ENCODE measurements at places on chromosomes 6 and 20. TPM values are rescaled to one million over a fixed set of nuclear protein-coding genes. Genes with fewer than 3 reads are reported as not detected.

ZNF311 gene
- total RNA-seq = 0.88 TPM

FGD2 gene
- under 0.01 TPM for total RNA-seq

OVOL2 gene
- total RNA-seq = not detected

PACSIN1 gene
- total RNA-seq = not detected

PI3 gene
- not detected for total RNA-seq

SPDEF gene
- total RNA-seq = not detected

MAS1 gene
- total RNA-seq = not detected

LBP gene
- total RNA-seq = 1.8 TPM

KCNK16 gene
- total RNA-seq = not detected

OOEP gene
- total RNA-seq = 0.36 TPM

DNA sequence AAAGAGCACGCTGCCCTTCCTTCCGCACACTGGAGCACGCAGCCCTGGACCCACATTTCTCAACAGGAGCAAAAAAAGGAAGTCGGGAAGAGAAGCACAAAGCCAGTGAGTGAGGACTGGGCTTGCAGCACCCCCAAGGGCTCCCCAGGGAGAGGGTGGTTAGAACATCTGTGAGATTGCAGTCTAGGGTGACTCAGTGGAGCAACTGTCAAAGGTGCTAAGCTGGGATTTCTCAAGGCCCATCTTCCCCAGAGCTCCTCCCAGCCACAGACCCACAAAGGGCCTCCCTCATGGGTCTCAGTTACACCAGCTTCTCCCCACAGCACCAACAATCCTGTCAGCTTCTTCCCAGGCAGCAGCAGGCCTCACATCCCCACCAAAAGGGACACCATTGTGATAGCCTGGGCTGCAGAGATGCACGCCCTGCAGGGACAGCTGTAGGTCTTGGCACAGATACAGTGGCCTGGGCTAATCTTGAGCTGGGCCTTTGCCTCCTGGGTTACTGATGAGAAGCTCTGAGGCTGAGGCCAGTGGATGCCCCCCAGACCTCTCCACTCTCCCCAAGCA lies 39.6 kb upstream of the CD93 start:
- DNase-seq = peak; percentile 86

GRCh38 chr6:16548121-16548520 lies 213.1 kb downstream of the ATXN1 start:
- DNase-seq = no peak

DNA sequence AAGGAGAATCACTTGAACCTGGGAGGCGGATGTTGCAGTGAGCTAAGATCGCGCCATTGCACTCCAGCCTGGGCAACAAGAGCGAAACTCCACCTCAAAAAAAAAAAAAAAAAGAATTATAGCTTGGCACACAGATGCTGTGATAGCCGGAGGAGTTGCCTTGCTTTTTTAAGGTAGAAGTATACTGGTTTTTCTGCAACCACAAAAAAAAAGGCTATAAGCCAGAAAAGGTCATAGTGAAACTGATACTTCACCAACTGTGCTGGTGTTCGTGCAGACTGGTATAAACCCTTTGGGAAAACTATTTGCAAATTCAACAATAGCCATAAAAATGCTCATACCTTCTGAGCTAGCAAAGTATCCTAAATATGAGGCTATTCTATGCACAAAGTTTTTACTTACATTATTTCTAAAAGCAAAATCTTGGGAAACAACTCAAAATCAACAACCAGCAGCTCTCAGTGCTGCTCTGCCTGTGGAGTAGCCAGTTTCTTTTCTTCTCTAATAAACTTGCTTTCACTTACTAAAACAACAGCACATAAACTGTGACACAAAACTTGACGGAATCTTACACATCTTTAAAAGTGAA lies 44.0 kb downstream of the B4GALT5 start:
- DNase-seq = no peak

GRCh38 chr20:38919683-38920082 lies 6.5 kb upstream of the FAM83D start:
- no peak for DNase-seq

DNA sequence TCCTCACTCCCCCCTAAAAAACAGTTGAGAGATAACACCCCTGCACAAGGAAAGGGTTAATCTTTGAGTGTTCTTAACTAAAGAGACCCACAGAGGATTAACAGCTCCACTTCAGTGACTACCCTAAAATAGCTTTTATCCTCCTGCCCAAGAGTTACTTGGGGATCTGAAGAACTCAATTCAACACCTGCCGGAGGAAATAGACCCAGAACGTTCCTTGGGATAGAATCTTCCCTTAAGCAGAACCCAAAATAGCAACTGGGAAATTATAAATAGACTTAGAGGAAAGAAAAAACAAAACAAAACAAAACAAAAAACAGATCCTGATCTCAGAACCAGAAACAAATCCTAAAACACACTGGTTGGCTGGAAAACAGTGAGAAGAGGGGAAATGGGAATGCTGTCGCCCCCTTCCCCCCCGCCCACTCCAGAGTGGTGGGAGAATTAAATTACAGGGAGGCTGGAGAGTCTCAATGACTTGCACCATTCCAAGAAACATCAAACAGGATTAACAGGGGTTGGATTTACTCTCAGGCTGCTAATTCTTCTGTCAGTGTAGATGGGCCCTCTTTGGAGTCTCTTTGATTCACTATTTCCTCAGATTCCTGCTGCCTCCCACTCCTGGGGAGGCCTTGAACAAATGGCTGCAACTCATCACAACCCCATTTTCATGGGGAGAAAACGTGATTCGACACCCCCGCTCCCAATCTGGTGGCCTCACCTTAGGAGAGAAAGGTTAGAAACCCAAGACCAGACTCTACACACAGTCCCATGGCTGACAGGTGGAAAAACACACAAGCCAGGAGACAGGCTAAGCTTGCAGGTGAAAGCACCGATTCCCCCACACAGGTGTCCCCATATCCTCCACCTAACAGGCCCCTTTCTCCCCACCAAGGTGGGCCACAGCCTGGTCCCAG lies 1.4 kb downstream of the PLAGL2 start:
- no peak for DNase-seq

DNA sequence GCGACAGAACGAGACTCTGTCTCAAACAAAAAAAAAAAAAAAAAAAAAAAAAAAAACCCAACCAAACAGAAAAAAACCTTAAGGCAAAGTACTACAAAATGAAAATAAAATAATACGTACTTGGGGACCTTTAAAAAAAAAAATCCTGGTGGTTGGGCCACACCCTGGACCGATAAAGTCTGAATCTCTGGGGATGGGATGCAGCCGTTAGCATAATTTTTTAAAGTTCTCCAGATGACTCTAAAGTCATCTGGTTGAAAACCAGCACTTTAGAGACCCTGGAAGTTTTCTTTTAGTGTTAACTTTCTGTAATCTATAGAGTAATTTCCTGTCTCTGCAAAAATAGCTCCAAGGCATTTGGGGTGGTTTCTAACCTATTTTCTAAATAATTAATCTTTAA lies 142.9 kb upstream of the SALL4 start:
- DNase-seq = no peak

- no peak for DNase-seq
These were observed 962.7 kb downstream of the GRIK2 start for GRCh38 chr6:102356170-102356569.

- no peak for DNase-seq
These were observed 72.3 kb upstream of the SSTR4 start for GRCh38 chr20:22962567-22963439.

DNA sequence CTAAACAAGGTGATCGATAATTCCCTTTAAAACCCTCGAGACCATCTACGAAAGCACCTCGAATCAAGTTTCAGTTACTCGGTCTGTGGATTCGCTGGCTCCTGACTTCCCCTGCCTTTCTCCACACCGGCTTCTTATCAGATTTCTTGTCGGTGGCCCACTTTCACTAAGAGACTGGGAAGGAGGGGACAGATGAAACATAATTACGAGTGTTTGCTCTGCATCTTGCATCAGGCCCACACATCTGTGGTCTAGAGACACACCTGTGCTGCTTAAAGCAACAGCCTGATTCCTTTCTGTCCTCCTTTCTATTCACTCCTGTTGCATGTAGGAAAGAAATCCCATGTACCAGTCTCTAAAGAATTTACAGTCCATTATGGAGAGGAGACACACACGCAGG lies 37.7 kb downstream of the INSM1 start:
- DNase-seq = no peak

DNA sequence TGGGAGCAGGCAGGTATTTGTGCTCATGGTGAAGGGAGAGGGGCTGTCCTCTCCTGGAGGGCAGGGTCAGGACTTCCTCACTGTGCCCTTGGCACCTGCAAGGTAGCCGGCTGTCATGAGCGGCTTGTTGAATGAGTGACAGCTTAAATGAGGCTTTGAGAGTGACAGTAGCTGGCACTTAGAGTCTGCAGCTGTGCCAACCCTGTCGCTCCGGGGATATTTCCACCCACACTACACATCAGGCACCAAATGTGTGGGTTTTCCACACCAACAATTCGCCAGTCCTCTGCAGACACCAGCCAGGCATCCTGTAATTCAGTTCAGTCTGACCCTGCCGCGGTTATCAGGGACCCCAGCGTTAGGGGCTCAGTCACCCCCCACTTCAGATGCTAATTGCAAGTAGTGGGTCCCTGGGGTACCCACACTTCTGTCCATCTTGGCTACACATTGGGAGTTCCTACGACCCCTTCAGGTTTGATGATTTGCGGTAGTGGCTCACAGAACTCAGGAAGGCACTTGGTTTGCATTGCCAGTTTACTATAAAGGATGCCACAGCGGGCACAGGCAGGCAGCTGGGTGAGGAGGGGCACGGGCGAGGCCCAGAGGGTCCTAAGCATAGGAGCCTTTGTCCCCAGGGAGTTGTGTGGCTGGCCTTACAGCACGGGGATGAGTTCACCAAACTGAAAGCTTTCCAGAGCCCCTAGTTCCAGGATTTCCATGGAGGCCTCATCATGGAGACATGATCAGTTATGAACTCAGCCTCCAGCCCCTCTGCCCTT lies 9.1 kb downstream of the MTG2 start:
- DNase-seq = peak; percentile 26

DNA sequence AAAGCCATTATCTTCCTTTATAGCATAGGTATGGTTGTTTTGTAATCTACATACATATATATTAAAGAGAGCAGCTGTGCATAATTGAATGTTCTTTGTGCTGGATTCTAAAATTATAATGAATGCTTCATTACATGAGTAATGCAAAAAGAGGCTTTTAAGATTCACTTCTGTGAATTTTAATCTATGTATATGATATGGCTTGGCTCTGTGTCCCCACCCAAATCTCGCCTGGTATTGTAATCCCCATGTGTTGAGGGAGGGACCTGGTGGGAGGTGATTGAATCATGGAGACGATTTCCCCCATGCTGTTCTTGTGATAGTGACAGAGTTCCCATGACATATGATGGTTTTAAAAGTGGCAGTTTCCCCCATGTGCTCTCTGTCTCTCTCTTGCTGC lies 255.4 kb downstream of the GRM1 start:
- no peak for DNase-seq

DNA sequence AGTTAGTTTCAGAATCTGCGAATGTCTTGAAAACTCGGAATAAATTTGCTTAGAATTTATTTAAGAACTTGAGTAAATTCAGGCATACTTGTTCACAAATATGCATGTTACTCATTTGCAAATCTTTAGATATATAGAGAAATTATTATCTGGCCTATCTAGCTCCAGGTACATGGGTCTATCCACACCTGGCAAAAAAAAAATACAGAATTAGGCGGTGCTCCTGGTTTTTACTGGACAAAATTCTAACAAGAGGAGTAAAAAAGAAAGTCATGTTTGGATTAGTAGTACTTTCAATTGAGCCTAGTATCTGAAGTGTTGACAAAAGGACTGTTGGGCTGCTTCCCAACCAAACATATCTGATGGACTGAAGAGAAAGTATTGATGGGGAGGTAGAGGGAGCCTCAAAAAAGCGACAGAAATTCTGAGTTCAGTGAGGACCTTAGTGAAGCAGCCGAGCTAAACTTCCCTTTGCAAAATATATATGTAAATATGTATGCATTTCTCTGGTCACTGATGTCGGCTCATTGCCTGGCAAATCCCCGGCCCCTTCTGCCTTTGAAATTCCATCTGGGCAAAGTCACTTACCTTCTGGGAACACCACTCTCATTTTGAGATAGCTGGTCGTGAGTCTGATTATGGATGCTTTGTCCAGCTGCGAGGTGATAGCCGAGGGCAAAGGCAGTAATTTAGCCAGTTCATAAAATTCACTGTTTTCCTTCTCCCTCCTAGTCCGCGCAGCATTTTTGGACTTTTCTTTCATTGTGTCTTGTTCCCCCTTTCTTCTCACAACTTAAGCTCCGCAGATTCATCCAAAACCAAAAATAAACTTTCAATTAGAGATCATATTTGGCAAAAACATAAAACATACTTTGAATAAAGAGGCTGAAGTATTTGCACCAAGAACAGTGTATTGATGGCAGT lies 1.8 kb downstream of the SIM1 start:
- DNase-seq = peak; percentile 74

- DNase-seq = no peak
These were observed 19.2 kb downstream of the BLTP3A start for GRCh38 chr6:34810936-34811632.

DNA sequence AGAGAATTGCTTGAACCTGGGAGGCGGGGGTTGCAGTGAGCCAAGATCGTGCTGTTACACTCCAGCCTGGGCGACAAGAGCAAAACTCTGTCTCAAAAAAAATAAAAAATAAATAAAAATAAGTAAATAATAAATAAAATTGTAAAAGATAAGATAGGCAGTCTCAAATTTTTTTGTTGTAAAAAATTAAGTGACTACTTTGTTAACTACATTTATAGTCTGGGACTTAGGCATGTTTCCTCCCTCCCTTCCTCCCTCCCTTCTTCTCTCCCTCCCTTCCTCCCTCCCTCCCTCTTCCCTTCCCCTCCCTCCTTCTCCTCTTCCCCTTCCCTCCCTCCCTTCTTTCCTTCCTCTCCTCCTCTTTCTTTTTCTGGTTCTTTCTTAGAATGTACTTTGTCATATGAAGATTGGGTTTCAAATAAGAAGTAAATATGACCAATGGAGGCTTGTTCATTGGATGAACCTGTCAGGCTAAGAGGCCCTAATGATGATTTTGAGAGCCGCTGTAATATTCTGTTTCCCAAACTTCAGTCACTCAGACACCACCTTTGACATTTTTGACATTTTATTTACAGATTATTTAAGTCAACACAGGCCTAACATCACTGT lies 24.2 kb downstream of the ZFP64 start:
- DNase-seq = no peak

- DNase-seq = peak; percentile 22
These were observed 139.1 kb downstream of the KIF16B start for GRCh38 chr20:16434062-16434664.

DNA sequence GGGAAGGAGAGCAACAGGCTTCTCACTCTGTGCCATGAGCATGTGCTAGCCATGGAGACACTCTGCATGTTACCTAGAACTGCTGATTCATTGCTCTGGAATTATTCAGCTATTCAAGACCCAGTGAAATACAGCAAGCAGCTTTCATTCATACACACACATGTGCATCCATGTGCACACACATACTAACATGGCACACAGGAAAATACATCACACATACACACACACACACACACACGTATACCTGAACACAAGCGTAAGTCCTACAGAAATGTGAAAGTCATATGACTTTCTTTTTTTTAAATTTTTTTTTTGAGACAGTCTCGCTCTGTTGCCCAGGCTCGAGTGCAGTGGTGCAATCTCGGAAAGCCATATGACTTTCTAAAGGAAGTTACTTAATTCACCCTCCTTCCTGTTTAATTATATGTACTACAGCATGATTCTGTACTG lies 108.2 kb upstream of the NFATC2 start:
- DNase-seq = no peak

Data from osteoblast (primary cell).